ENCODE measurements at places on chromosomes 4 and X. TPM values are rescaled to one million over a fixed set of nuclear protein-coding genes. Genes with fewer than 3 reads are reported as not detected.

DNA sequence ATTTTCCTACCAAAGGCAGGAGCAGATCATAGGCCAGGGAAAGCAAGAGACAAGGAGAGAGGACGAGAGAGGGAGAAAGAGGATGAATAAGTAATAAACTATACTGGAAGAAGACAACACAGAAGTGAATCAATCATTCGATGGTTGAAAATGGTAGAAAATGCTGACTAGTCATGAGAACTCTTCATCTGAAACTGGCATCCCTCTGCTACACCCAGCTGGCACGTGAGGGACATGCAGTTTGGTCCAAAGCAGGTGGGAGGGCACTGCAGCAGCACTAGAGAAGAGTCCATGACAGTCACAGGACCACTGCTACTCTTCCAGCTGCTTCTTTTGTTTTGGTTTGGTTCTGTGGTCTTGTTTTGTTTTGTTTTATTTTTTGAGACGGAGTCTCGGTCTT is 74.1 kb downstream of the AFAP1 start:
- no peak overlapping the region for H3K4me3 ChIP-seq
- no peaks in the 10 kb centered on the region for H3K36me3 ChIP-seq
- no peak for DNase-seq
- no peak overlapping the region for H3K27ac ChIP-seq
- H3K27me3 ChIP-seq = no peaks in the 10 kb centered on the region
- peaks cover 18% of the 10 kb centered on the region for H3K4me1 ChIP-seq

GRCh38 chr4:78645853-78646757 is 94.5 kb downstream of the ANXA3 start:
- no peaks in the 10 kb centered on the region for H3K36me3 ChIP-seq
- H3K27ac ChIP-seq = no peak overlapping the region
- no peak overlapping the region for H3K4me3 ChIP-seq
- no peaks in the 10 kb centered on the region for H3K27me3 ChIP-seq
- no peak for DNase-seq
- H3K4me1 ChIP-seq = no peaks in the 10 kb centered on the region

- H3K4me1 ChIP-seq = no peaks in the 10 kb centered on the region
- no peaks in the 10 kb centered on the region for H3K27me3 ChIP-seq
- H3K4me3 ChIP-seq = no peak overlapping the region
- H3K27ac ChIP-seq = no peak overlapping the region
- H3K36me3 ChIP-seq = no peaks in the 10 kb centered on the region
- DNase-seq = no peak
These were observed 25.3 kb upstream of the SOD3 start for GRCh38 chr4:24770032-24770584.

DNA sequence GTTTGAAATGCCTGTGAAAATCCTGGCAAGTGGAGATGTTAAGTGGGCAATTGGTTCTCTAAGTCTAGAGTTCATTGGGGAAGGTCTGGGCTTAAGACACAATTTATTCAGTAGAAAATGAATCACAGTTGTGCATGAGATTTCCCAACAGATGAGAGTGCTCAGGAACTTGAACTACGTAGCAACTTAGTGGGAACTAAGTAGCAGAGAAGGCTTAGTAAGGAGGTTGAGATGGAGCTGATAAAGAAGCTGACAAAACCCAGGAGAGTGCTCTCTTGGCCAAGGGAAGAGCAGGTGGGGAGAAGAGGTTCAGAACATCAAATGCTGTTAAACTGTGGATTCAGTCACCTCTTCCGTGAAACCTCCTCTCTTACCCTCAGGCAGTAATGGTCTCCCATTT is 33.0 kb downstream of the AFF1 start:
- no peaks in the 10 kb centered on the region for H3K27me3 ChIP-seq
- DNase-seq = no peak
- no peak overlapping the region for H3K4me3 ChIP-seq
- peaks cover 3% of the 10 kb centered on the region for H3K36me3 ChIP-seq
- H3K27ac ChIP-seq = no peak overlapping the region
- H3K4me1 ChIP-seq = peaks cover 37% of the 10 kb centered on the region

Gene CD99
- total RNA-seq = 289 TPM

Gene CACNA1F
- 1.2 TPM for total RNA-seq

Gene UGT2B10
- not detected for total RNA-seq

All from CD4-positive, alpha-beta memory T cell (primary cell).